ENCODE measurements at places on chromosomes 5 and 9.

- no peak for DNase-seq
Measured at GRCh38 chr9:37788332-37788731, 3.5 kb upstream of the EXOSC3 start.

GRCh38 chr9:126703866-126704156, 90.1 kb downstream of the LMX1B start:
- DNase-seq: no peak

DNA sequence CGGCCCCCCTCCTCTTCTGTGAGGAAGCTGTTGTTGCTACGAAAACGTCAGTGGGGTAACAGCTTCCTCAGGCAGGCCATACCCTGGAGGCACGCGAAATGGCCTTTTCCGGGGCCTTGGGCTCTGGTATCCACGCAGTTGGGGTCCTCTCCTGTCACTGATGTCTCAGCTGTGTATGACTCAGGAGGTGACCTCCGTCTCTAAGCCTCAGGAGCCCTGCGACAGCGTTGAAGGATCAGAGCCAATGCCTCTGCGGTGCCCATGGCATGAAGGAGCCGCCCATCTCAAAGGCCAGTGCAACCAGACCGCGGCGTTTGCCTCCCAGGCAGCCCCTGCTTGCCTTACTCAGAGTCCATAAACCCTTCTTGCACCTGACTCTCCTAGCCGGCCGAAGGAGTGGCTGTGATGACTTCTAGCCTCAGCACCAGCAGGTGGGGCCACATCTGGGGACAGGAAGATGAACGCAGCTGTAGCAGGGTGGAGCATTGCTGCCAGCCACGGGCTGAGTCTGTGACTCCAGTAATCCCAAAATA, 1.0 kb upstream of the MXD3 start:
- DNase-seq: no peak

GRCh38 chr5:169629847-169630548, 7.1 kb upstream of the DOCK2 start:
- no peak for DNase-seq

DNA sequence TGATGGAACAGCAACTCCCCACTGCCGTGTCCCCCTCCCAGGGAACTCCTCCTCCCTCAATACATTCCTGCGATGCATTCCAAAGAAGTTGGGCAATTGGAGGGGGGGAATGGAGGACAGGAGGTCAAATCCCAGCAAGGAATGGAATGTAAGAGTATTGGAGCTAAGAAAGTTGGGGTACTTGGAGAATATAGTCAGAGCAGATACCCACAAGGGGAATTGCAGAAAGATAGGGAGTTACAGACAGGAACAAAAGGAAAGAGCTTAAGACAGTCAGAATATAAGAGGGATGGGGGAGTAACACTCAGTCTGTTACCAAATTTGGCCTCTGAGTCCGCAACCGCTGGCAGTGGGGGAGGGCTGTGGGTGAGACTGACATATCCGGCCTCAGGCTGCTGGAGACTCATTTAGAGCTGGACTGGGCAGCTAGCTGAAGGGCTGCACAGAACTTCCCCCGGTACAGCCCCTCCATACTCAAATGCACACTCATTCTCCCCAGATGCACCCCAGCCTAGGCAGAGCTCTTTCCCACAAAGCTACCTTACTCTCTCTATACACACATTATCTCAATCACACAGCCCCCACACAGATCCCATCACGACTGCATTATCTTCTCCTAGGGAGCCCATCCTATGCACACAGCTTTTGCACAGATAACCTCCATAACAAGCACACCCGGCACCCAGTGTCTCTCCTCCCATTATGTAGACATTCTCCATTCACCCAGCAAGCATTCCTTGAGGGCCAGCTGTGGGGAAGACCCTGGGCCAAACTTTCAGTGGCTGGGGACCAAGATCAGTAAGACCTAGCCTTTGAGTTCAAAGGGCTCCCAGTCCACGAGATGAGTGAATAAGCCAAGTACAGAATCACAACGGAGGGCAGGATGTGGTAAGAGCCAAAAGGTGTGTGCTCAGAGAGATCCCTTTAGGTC, 3.7 kb downstream of the TLN1 start:
- DNase-seq: peak; percentile 24

DNA sequence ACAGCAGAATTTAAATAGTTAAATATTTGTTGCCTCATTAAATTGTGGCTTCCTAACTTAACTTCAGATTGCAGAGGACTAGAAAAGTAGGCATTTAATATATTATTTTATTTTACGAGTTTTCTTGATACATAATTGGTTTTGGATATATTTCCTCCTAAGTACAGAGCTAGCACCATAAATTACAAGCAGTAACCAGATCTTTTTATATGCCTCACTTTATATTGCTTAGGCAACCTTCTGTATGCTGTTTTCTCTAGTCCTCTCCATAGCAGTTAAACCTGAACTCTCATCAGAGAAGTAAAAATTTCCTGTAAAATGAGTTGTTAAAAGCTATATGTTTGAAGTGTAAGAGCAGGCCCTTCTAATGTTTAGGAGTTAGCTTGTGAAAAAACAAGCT, 144.2 kb downstream of the ZCCHC7 start:
- no peak for DNase-seq

DNA sequence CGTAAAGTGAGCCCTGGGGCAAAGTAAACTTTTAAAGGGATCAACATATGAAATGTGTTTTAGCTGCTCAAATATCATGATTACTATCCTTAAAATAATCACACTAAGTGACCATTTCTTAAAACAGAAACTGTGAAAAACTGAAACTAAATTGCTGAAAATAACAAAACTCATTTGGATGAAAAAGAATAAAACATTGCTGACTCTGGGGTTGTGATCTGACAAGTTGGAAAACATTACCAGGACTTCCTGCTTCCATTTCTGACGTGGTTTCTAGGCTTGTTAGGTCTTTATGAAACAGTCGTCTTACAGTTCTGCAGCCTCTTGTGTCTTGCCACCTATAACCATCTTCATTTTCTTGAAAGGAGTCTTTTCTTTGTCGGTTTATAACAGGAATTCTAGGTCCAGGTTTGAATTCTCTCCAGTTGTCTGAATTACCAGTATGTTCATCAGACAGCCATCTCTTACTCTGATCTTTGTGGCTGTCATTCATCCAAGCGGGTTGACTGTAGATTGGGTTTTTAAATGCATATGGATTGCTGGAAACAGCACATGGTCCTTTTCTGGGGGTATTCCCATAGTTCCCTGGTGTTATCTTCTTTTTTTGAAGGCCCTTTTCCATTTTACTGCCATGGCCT, 1.7 kb downstream of the TUT7 start:
- no peak for DNase-seq

GRCh38 chr9:80467632-80468031, 895.9 kb downstream of the TLE4 start:
- DNase-seq: no peak

- no peak for DNase-seq
Measured at GRCh38 chr9:35481347-35481975, 8.4 kb upstream of the RUSC2 start.

DNA sequence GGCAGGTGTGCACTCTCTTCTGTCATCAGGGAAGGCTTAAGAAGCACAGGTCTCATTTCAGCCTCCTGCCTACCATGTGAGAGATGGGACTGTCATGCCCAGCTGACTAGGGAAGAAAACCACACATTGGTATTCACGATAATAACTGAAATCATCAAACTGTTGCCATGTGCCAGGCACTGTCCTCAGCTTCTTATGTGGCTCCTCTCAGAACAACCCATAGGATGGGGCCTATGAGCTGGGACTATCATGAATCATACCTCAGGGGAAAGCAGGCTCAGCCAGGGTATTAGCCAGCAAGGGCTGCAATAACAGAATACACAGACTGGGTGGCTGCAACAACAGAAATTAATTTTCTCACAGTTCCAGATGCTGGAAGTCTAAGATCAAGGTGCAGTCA, 3.3 kb downstream of the AFAP1L1 start:
- DNase-seq: no peak

GRCh38 chr9:83034587-83034986, 28.4 kb downstream of the RASEF start:
- DNase-seq: no peak

GRCh38 chr9:108672475-108673190, 183.2 kb downstream of the ACTL7B start:
- no peak for DNase-seq

GRCh38 chr5:109826-110225, 17.9 kb downstream of the PLEKHG4B start:
- DNase-seq: no peak

- DNase-seq: no peak
Measured at GRCh38 chr5:6525910-6526309, 77.3 kb downstream of the UBE2QL1 start.

GRCh38 chr5:65084795-65085515, 316.2 kb downstream of the CWC27 start:
- no peak for DNase-seq

GRCh38 chr5:51208296-51208695, 175.0 kb upstream of the ISL1 start:
- no peak for DNase-seq

- DNase-seq: no peak
Measured at GRCh38 chr9:95570150-95570549, 53.4 kb upstream of the PTCH1 start.

- no peak for DNase-seq
Measured at GRCh38 chr9:91740701-91741100, 209.3 kb downstream of the ROR2 start.

DNA sequence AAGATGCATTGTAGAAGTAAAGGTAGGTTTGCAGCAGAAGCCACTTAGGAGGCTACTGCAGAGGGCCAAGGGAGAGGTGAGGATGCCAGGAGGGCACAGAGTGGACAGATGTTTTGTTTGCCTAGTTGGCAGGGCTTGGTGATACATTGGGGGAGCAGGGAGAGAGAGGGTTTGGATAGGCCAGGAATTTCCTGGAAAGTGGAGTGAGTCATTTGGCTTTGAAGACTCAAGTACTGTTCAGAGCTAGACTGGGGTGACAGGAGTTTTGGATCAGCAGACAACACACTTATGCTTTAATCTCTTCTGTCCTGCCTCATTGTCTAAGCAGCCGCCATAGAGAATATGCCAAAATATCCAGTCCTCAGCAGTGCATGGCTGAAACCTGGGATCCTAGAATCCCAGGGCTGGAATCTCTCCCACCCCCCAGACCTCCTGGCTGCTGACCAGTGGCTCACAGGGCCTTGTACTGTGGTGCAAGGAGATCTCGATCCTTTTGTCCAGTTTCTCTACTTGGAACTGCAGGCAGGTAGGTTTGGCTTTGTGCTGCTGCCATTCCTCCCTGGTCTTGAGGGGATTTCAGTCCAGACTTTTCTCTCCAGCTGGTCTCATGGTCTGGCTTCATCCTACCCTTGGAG, 11.0 kb downstream of the TMEM268 start:
- DNase-seq: no peak

- no peak for DNase-seq
Measured at GRCh38 chr5:98535901-98536300, 237.6 kb upstream of the RGMB start.

DNA sequence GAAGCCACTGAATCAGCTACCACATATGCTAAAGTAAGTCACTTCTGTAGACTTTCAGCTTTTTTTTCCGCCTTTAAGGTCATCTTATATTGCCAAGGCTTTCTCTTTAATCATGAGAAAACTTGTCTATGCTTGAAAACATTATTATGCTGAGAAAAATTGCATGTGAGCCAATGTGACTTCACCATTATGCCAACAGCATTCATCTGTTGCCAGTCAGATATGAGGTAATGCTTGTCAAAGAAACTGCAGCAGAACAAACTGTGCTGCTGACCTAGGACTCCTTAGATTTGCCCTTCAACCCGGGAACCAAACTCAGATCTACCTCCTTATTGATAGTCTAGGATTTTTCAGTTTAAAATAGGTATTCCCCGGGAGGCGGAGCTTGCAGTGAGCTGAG, 34.3 kb downstream of the SLC44A1 start:
- DNase-seq: no peak

DNA sequence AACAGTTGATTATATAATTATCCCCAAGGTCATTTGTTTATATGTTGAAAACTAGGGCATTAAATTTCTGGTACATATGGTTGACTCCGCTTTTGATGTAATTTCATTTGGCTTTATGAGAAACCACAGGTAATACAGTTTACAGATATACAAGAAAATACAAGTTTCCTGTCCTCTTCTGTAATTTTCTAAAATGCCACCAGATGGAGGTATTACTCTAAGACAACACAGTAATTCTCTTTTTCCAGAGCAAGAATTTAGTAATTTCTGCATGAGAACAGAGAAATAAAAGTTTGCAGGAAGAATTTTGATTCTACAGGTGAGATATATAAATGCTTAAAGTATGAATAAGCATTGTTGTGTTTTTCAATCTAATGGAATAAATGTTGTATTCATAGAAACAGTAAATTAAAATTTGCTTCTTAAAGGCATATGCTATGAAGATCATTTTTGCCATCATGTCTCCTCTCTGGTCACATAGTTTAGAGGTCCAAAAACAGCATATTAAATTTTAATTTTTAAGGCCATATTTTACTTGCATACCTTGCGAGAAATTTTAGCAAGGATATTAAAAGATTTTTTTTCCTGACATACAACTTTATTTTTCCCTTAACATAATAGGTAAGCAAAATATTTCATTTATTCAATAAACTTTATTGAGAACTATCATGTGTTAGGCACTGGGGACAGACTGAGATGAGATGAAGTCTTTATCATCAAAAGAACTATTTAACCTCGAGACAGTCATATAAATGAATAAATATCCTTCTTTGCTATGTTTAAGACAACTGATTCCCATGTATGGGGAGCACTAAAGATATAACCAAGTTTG, 22.7 kb downstream of the CHD1 start:
- no peak for DNase-seq

DNA sequence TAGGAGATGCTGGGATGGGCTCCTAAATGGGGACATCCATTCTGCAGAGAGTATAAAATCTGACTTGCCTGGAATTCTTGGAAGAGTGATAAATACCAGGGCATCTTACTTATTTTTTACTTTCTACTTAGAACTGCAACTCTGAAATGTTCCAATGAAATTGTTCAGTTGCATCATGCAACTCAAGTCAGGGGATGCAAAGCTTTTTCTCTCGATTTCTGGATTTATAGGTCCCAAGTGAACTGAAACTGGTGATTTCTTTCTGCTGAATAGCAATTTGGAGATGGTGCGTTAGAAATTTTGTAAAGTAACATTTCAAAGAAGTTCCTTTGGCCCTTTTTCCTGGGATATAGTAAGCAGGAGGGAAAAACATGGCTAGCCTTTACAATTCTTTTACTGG, 238.4 kb upstream of the CD180 start:
- no peak for DNase-seq

DNA sequence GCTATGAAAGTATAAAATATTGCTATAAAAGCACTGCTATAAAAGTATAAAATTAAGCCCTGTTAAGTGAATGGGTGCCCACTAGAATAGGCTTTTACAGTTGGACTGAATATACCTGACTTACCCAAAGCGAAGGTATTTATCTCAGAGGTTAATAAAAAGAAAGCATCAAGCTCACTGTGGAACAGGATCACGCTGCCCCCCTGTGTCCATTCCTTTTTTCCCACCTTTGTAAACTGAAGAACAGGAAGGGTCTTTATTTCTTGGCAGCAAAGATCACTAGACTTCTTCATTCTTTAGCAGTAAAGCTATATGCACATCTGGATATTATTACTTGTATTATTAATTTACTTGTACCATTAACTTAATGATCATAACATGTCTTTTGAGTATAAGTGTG, 22.1 kb upstream of the PLPP6 start:
- no peak for DNase-seq

Measured in stimulated activated CD4-positive, alpha-beta T cell treated with anti-CD3 and anti-CD28 coated beads, Interleukin-4, amount 100 ng/mL, for 4 hours (primary cell).